DND-41 (cell line): ENCODE measurements at places on chromosomes 2 and 18.
A peak's percentile ranks its signal among the peaks of the same experiment; 100 is the strongest.

- DNase-seq, result no peak
Observed at GRCh38 chr2:169823996-169824372, 721 bp downstream of the METTL5 start.

DNA sequence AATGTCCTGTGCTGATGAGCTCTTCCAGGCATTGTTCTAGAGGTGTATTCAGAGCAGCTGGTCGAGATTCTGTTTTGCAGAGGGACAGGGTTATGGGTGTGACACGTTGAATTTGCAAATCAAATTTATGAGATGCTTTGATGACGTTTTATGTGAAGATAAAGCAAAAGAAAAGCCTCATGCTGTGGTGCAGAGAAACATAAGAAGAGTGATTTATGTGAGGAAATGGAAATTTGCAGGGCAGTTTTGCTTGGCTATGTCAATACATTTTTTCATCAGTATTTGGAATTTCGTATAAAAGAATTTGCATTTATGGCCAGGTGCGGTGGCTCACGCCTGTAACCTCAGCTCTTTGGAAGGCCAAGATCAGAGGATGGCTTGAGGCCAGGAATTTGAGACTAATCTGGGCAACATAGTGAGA, 36.4 kb downstream of the TSN start:
- no peak for DNase-seq

DNA sequence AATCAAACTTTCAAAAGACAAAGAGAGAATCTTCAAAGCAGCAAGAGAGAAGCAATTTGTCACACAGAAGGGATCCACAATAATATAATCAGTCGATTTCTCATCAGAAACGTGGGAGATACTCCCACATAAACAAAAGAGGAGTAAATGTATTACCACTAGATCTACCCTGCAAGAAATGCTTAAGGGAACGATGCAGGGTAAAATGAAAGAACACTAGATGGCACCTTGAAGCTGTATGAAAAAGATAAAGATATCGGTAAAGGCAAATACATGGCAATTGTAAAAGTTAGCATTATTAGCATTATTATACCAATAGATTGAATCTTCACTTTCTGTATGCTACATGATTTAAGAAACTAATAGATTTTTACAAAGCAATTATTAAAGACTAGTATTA, 677.0 kb downstream of the SUCLG1 start:
- no peak for DNase-seq

GRCh38 chr18:35728676-35729075, 147.1 kb downstream of the GALNT1 start:
- no peak for DNase-seq

GRCh38 chr2:101630224-101630949, 67.1 kb upstream of the MAP4K4 start:
- DNase-seq, result no peak

- DNase-seq, result peak; percentile 26
Observed at GRCh38 chr2:203909261-203909967, 27.1 kb upstream of the ICOS start.

- no peak for DNase-seq
Observed at GRCh38 chr2:129798301-129798581, 181.2 kb upstream of the RAB6C start.

- no peak for DNase-seq
Observed at GRCh38 chr2:240852671-240853314, 15.8 kb upstream of the AGXT start.

- no peak for DNase-seq
Observed at GRCh38 chr2:60963190-60963589, 54.3 kb upstream of the PEX13 start.

DNA sequence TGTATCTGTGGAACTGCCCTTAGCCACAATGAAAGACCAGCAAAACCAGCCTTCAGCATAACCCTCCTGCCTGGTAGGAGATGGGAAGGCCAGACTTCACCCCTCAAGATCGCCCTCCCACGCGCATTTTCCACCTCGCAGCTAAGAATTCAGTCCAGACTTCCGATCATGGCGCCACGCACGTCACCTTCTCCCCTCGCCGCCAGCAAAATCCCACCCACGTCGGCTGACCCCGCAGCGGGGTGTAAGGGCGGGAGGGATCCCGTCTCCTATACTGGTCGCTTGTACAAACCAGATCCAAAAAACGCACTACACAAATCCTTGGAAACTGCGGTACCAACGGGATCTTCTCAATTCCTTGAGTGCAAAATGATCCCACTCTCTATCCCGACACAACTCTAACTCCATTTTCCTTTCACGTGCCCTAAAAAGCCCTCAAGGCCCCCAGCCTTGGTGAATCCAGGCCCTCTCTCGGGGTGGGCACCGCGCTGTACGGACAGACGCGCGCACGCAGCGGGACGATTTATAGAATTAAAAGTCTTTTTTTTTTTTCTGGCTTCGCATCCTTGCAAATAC, 1.0 kb upstream of the BMPR2 start:
- no peak for DNase-seq

DNA sequence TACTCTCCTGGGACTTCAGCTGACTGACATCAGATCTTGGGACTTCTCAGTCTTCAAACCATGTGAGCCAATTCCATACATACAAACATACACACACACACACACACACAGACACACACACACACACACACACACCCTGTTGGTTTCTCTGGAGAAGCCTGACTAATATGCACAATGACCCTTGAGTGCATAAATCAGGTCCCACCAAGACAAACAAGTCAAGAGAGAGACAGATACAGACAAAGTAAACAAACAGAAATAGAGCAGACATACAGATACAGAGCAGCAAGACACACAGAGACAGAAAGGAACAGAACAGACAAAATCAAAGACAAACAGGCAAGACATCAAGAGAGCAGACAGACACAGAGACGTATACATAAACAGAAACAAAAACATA, 43.8 kb upstream of the DDX18 start:
- DNase-seq, result no peak

DNA sequence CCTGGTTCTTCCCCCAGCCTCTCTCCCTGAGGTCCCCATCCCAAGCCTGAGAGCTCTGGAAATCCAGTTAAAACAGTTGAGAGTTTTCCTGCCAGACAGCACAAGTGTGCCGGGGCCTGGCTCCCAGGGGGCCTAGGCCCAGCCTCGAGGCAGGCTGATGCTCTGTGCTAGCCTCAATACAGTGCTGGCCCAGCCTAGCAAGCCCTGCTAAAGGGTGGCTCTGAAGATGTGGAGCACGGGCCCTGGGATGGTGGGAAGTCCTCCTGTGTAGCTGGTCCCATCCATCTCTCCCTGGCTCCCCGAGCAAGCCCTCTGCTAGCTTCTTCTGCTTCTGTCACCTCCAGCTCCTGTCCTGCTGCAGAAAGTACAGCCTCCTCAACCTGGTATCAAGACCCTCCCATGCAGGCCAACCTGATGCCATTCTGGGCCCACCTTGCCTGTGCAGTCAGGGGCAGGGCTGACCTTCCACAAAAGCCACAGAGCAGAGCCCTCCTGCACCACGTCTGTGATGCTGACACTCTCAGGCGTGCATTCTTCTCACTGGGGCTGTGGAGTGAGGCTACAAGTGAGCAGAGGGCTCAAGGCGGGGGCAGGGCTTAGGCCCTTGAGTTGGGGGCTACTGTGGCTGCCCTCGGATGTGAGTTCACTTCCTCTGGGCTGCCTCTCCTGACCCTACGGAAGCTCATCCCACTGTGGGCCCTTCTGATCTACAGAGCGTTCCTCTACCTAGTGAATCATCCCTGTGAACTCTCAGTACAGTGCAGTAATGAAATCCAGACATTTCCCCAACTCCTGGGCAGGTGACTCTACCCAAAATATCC, 60.1 kb upstream of the LAPTM4A start:
- DNase-seq, result no peak

DNA sequence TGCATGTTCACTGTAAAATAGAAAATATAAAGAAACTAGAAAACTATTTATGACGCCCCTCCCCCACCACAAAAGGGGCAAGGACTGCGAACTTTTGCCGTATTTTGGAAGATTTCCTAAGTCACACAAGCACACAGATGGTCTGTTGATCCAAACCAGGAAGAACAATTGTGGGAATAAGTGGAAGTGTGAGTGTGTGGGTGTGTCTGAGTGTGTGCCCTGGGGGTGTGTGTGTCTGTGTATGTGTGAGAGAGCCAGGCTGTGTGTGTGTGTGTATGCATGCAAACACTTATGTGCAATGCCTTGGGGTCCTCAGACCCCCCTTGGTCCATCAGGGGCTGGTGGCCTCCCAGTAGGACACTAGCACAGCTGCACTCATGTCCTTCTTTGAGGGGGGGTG, 43.1 kb downstream of the HPCAL1 start:
- no peak for DNase-seq

- no peak for DNase-seq
Observed at GRCh38 chr2:72834596-72834995, 8.8 kb upstream of the EXOC6B start.

DNA sequence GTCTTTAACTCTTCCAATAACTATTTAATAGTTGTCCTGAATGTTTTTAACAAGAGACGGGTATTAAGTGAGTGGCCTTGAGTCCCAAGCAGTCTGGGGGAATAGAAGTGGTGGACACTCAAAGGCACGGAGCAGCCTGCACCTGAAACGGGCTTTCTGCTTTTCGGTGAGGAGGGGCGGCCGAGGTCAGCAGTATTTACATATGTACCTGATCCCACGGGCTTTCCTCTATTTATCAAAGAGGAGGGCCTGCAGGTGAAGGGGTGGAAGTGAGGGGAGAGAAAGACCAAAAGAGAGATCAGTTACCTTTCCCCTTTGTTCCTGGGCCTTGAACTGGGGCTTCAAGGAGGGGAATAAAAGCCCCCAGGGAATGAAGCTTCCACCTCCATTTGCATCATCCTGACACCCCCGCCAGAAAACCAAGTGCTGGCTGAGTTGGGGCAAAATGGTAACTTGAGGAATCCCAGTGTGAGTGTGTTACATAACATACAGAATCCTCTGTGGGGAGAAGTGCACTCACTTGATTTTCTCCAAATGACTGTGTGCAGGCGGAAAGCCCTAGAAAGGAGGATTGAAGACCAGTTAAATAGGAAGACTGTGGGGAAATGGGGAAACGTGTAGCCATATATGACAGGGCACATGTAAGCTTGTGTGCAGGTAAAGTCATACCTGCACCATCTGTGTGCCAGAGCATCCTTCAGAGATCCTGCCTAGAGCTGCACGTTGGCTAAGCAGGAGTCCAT, 12.4 kb downstream of the POU3F3 start:
- DNase-seq, result no peak

DNA sequence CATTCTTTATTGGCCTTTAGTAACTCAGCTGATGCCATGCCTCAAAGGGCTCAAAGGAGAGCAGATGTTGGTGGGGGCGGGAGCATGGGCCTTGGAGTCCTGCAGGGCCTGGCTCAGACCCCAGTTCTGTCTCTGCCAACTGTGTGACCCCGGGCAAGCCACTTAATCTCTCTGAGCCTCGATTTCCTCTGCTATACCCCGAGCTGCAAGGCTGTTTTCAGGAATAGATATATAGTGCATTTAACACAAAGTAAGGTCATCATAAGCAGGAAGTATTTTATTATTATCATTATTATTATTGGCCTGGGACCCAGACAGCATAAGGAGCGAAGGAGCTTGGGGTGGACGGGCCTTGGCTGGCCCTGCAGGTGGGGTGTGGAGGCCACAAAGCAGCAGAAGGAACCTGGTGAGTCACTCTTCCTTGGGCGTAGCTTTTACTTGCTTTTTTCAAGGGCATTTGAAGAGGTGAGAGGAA, 162.7 kb downstream of the INHBB start:
- no peak for DNase-seq

DNA sequence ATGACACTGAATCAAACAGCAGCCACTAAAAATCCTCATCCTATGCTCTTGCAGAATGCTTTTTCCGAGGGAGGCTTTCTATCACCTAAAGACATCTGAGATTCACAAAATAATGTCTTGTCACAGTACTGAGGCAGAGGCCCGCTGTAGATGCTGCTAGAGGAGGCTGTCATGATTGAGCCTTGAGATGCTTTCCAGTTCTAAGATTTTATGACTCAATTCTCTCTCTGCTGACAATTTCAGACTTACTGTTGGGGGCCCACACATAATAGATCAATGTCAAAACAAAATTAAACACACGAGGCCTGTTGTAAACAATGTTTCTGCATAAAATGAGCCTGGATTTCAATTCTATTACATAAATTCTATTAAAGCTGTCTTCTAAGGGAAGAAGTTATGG, 132.7 kb upstream of the ARL4C start:
- DNase-seq, result no peak

DNA sequence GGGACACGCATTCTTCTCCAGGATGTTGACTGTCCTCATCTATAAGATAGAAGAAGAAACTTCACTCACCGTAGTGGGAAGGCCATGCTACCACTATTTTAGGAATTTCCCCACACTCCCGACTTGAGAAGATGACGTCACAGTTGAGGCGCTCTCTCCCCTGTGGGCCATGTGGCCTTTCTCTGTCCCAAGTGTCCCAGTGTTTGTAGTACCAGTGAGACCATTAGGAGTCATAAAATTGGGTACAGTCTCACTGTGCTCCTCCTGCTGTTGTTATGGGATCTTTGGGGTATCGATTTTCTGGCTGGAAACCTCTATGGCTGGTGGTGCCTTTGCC, 7.2 kb upstream of the SNTG2 start:
- no peak for DNase-seq

DNA sequence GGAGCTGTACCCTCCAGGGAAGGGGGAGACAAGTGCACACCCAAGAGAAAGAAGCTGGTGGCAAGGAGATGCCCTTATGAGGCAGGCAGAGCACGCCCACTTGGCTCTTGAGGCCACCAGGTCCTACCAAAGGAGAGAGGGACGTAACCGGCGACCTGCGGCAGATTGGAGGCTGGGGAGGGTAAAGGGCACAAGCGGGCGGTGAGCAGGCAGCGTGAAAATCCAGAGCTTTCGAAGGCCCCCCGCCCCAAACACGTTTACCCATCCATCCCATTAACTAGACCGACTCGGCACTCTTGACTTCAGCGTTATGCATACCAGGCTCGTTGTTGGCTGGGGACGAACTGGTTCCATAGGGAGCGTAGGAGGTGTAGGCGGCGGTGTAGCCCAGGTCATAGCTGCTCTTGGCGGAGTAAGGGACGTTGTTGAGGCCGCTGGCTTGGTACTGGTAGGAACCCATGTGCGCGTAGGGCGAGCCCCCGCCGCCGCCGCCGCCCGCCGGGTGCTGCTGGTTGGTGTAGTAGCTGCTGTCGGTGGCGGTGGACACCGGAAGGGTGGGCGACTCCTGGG, 794 bp downstream of the DLX2 start:
- DNase-seq, result no peak

GRCh38 chr2:239211396-239212094, 189.3 kb downstream of the HDAC4 start:
- DNase-seq, result no peak

DNA sequence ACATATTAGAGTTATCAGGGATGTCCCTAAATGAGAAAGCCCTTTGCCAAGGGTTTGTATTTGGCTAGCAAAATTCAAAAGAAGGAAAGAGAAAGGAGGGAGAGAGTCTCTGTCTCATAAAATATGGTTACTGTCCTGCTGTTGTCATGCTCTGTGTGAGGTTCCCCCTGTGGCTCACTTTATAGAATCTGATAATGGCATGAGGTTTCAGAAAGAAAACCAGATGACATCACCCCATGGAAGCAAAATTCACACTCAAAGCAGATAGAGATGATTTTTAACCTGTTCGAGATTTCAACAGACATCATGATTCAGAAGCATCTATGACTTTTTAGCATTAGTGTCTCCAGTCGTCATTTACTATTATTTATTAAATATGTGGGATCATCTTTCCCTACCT, 165.0 kb upstream of the SESTD1 start:
- no peak for DNase-seq
